Stimulated activated CD4-positive, alpha-beta T cell treated with anti-CD3 and anti-CD28 coated beads, Interleukin-1b, Interleukin-23, amount 100 ng/mL, for 1 hour (primary cell): ENCODE measurements at places on chromosomes 4 and X.

GRCh38 chr4:71932941-71933340, 98.9 kb upstream of the NPFFR2 start:
- no peak for DNase-seq

DNA sequence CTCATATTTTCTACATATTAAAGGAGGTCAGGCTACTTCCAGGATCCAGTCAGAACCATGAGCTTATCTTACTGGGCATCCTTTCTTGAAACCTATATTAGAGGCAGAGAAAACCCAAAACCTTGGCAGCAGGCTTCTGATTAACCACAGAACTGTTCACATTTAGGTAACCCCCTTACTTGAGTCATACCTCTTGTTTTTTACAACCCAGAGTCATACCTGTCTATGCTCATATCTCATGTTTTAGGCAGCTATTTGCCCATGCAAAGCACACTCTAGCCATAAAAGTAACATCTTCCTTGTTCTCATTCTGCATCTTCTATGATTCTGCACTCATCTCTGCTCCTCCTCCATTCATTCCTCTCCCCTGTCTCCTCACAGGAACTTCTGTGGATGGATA, 138.0 kb upstream of the SMIM31 start:
- no peak for DNase-seq

- no peak for DNase-seq
Measured at GRCh38 chr4:36385951-36386571, 104.6 kb downstream of the DTHD1 start.

DNA sequence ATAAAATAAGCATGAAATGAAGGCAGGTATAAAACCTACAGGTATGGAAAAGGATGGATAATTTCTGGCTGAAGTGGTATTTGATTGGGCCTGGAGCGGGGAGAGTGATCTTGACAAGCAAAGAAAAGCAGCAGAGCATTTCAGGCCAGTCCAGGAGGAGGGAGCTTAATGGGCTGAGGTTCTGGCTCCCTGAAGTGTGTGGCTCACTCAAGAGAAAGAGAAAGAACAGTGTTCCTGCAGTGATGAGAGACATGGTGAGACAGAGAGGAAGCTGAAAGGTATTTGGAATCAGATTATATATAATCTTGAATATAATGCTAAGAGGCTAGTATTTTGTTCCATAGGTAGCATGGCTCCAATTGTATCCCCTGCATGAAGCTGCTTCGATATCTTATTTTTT, 153.5 kb downstream of the MGST2 start:
- no peak for DNase-seq

DNA sequence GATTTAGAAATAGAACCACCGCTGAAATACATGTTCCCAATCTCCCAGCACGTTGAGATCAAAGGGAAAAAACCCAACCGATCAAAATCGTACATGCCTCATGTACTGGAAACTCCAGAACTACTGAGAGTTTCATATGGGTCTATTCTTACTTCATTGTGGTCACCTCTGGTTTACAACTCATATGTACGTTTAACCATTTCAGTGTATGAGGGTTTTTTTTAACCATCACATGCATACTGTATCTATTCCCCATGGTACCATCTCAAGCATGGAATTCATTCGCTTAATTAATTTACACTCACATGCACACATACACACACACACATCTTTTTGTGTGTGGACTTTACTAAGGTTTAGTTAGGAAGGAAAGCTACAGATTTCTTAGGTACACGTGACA, 46.0 kb upstream of the CLNK start:
- no peak for DNase-seq

- DNase-seq: no peak
Measured at GRCh38 chr4:58636381-58636780, 1526.2 kb upstream of the IGFBP7 start.

GRCh38 chr4:41219421-41219950, 5.1 kb upstream of the APBB2 start:
- DNase-seq: no peak

GRCh38 chrX:13014111-13015096, 30.0 kb downstream of the FAM9C start:
- DNase-seq: no peak

- no peak for DNase-seq
Measured at GRCh38 chrX:7852166-7852565, 9.2 kb downstream of the VCX start.

- DNase-seq: no peak
Measured at GRCh38 chrX:40086569-40087335, 11.0 kb downstream of the BCOR start.
